Right atrium auricular region (tissue), 2 donors: ENCODE measurements at places on chromosomes 12 and 14.

DNA sequence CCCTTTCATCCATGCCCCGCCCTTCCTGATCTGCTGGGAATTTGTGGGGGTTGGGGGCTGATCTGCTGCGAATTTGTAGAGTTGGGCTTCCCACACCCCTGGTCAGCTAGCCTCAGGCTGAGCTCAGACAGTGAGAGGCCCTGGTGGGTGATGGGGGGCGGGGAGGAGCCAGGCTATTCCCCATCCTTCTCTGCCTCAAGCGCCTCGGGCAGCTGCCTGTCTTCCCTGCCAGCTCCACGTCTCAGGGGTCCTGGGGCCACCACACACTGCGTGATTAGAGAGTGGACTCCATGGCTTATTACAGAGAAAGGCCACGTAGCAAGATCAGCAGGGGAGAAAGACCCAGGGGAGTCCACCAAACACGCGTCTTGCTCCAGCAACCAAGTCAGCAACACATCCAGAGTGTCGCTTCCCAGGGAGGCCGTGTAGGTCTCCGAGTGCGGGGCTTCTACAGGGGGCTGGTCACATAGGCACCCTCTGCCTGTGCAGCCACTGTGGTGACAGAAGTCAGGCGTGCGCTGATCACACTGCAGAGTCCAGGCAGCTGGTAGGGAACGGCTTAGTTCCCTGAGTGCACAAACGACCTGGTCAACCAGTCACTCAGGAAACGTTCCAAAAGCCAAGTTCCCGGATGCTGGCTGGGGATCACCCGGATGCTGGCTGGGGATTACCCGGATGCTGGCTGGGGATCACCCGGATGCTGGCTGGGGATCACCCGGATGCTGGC is 254.4 kb upstream of the SFSWAP start:
- DNase-seq: no peak

GRCh38 chr12:27107986-27108385 is 25.6 kb upstream of the C12orf71 start:
- no peak for DNase-seq

GRCh38 chr14:77200406-77200985 is 18.9 kb downstream of the TMEM63C start:
- no peak for DNase-seq

DNA sequence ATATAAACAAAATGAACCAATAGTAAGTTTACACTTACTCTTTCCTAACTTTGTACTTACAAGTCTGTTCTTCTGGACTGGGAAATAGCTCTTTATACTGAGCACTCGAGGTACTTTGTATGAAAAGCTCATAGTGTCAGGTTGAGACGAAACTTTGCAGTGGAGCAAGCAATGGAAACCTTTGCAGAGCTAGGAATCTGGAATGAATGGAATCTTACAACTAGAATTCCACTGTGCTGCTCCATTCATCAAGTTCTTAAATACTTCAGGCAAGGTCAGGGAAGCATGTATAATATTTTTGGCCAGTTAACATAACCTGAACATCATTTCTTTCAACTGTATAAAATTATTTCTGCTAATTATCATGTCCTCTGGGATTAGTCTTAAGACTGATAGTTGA is 1327.5 kb upstream of the FLRT2 start:
- no peak for DNase-seq

DNA sequence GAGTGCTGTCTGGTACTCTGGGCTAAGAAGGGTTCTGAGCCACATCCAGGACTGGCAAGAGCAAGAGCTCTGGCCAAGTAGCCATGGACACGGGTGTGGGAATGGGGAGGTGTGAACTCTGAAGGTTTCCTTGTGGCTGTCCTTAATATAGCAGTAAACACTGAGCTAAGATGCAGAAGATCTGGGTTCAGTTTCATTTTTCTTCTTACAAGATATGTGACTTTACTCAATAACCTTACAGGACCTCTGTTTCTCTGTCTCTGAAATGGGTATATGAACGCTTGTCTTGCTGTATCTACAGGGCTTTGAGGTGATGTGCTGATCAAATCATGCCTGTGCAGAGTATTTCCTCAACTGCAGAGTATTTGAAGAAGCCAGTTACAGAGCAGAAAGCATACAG is 521.2 kb downstream of the VRK1 start:
- no peak for DNase-seq

DNA sequence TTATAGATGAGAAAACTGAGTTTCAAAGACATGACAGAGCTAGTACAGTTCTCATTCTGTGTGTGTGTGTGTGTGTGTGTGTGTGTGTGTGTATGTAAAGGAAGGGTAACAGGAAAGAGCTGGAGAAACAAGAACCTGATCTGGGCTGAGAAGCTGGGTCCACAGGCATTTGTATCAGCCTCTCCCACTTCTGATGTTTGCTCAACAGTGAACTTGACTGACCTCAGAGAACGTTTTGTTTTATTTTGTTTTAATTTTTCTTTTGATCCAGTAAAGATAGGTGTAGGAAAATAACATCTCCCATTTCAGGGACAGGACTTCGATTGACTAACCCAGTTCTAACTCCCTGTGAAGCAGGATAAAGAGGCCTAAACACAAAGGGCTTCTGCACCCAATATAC is 85.4 kb downstream of the STXBP6 start:
- no peak for DNase-seq

DNA sequence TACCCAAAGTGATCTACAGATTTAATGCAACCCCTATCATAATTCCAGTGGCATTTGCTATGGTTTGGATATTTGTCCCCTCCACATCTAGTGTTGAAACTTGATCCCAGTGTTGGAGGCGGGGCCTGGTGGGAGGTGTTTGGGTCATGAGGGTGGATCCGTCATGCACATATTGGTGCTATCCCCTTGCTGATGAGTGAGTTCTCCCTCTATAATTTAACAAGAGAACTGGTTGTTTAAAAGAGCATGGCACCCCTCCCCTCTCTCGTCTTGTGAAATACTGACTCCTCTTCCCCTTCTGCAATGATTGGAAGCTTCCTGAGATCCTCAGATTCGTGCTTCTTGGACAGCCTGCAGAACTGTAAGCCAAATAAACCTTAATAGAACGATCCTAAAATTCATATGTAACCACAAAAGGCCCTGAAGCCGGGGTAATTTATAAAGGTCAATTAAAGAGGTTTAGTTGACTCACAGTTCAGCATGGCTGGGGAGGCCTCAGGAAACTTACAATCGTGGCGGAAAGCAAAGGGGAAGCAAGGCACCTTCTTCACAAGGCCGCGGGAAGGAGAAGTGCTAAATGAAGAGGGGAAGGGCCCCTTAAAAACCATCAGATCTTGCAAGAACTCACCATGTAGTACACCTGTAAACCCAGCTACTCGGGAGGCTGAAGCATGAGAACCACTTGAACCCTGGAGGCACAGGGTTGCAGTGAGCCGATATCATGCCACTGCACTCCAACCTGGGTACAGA is 41.2 kb downstream of the SLC39A9 start:
- DNase-seq: no peak

DNA sequence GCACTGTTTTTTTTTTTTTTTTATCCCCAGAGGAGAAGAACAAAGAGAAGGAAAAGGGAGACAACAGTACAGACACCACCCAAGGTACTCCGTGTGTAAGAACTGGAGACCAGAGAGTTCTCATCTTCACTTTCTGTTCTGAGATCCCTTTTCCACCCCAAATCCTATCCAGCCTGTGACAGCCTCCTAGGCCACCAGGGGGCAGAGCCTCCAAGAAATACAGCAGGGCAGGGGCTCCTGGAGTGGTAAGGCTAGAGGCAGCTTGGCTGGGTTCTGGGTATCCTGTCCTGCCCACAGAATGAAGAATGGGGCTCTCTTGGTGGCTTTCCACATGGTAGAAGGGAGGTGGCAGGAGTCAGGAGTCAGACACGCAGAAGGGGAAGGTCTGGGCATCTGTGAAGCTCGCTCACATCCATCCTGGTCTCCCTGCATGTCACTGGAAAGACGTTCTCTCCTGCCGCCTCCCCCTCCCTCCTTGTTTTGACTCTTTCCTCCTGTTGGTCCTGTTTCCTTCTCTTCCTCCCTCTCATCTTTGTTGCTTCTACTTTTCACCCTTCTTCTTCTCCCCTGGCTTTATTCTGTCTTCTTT is 12.0 kb downstream of the CLSTN3 start:
- no peak for DNase-seq

GRCh38 chr12:23559268-23559753 is 390.2 kb downstream of the SOX5 start:
- no peak for DNase-seq

DNA sequence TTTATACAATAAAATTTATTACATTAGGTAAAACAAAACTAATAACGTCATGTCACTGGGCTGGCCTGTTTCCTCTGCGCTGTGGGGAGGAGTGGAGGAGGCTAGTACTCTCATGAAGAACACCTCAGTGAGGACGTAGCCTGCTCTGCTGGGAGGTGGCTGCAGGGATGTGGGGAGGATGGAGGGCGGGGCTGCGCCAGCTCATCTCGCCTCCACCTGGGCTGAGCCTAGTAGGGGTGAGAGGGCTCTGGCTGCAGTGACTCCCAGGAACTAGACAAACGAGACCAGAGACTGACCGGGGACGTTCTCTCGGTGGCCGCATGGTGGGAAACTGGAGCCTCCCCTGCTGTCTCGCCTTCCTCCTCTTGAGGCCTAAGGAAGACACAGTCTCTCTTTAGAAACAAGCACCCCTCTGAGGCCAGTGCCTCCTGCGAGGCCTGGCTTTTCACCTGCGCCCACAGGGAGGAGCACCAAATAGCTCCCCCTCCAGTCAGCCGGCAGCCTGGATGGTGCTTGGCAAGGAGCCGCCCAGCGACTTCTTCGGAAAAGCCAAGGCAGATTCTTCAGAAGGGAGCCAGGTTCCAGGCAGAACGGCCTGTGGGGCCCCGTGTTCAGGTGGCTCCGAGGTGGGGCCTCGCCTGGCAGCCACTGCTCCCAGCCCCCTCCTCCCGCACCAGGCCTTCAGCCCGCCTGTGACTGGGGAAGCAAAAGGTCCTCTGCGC is 62.4 kb downstream of the PLEKHG3 start:
- DNase-seq: no peak

GRCh38 chr12:132700212-132700822 is 10.3 kb upstream of the PGAM5 start:
- no peak for DNase-seq
